ENCODE measurements at places on chromosomes 6 and 20.

- no peak for DNase-seq
Measured at GRCh38 chr6:120147071-120147871, 797.7 kb upstream of the MAN1A1 start.

DNA sequence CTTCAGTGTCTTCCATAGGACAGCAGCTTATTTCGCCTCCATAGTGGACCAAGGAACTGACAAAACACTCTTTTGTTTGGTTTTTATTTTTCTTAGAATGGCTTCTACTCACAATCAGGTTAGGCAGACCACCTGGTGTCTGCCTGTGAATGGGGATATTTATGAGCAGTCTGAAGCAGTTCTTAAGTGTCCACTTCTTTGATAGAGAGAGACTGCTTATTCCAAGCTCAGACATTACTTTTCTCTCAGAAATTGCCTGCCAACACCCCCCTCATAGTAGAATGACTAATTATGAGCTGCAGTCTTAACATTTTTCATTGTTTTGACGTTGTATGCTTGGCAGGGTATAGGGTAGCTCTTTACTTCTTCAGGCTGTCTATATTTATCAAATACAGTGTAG lies 174.7 kb downstream of the ZFAND3 start:
- no peak for DNase-seq

GRCh38 chr20:7136886-7137285 lies 369.4 kb downstream of the BMP2 start:
- no peak for DNase-seq

DNA sequence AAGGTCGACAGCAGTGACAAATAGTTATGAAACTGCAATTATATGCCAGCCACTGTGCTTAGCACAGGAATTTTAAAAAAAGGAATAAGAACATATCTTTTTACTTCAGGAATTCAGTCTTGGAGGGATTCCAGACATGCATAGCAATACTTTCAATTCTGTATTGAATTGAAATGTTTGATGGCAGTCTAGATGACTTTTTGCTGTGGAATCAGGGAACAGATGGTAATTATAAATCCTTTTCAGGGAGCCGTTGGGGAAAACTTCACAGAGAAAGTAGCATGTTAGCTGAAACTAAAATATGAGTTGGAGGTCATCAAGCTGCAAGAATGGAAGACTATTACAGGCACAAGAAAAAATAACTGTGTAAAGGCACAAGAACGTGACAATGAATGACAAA lies 74.8 kb downstream of the IMPG1 start:
- no peak for DNase-seq

DNA sequence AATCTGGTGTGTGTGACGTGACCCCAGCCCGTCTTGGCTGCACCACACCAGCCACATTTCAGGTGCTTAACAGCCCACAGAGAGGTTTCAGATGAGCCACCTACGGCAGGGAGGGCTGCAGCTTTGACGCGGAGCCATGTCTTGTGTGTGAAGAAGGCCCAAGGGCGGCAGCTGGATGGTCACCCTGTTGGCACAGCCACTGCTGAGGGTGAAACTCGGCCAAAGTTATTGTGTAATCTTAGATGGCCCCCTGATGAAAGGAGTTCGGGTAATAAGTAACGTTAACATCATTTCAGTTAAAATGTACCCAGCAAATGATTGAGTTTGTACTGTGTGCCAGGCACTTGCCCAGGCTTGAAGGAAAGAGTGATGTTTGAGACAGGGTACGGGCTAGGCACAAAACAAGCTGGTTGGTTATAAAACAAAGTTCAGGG lies 97.2 kb downstream of the SSR1 start:
- DNase-seq: no peak
